ENCODE measurements at places on chromosomes 2 and 18.

- peak; percentile 2 for DNase-seq
Observed at GRCh38 chr18:53909668-53910067, 314.8 kb downstream of the MBD2 start.

GRCh38 chr2:219434468-219434717 is 250 bp upstream of the SPEG start:
- DNase-seq, result no peak

DNA sequence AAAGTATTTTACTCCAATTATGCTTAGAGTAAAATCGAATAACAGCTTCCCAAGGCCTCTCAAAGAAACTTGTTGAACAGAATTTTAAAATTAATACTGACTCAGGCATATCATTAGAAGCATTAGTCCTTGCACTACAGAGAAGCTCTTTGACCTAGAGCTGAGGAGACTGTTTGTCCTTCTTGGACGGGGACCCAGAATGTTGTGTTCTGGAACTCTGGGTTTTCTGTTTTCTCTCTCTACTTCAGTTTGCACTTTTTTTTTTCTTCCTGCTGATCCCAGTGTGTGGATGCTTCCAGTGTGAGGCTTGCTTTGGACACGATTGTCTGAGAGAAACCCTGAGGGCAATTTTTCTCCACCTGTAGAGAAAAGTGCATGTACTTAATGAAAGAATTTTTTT is 847.6 kb downstream of the SOCS6 start:
- DNase-seq, result no peak

DNA sequence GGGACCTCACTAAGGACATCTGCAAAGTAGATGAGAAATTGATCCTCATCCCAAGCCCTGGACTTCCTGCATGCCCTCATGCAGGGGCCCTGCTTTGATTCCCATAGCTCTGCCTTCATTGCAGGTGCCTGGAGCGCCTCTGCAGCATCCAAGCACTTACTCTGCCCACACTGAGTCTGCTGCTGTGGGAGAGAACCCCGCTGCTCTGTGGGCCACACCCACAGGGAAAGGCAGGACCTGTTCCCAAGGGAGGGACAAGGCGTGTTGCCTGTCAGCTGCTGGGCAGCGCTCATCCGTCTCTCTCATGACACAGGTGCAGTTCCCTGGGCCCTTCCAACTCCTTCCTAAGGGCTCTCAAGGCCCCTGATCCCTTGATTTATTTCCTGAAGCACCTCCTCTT is 266.8 kb upstream of the SMIM21 start:
- no peak for DNase-seq

GRCh38 chr2:190879474-190880377 is 895 bp upstream of the GLS start:
- DNase-seq, result no peak

- no peak for DNase-seq
Observed at GRCh38 chr2:210389856-210390255, 74.9 kb upstream of the MYL1 start.

GRCh38 chr2:167732326-167732725 is 515.1 kb downstream of the STK39 start:
- DNase-seq, result no peak

GRCh38 chr2:159996792-159997546 is 65.4 kb downstream of the PLA2R1 start:
- peak; percentile 25 for DNase-seq

GRCh38 chr2:72851333-72851732 is 25.5 kb upstream of the EXOC6B start:
- DNase-seq, result no peak

Measured in AG09309 (cell line).